ENCODE measurements at places on chromosomes 4 and X. TPM values are rescaled to one million over a fixed set of nuclear protein-coding genes. Genes with fewer than 3 reads are reported as not detected.

DNA sequence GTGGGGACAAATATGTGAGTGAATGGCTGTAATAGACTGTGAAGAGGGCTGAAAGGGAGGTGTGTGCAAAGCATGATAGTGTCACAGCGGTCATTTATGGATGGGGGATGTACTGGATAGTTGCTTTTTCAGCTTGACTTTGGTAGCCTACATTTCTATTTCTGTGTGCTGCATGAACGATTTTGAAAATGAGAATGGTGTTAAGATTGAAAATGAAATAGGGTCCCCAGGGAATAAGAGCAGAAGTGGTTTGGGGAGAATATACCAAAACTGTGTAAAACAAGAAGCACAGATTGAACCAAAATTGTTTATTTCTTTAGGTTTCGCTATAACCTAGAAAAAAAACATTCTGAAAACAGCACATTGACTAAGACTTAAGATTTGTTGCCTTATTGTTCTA lies 58.8 kb upstream of the CLNK start:
- DNase-seq, result no peak

DNA sequence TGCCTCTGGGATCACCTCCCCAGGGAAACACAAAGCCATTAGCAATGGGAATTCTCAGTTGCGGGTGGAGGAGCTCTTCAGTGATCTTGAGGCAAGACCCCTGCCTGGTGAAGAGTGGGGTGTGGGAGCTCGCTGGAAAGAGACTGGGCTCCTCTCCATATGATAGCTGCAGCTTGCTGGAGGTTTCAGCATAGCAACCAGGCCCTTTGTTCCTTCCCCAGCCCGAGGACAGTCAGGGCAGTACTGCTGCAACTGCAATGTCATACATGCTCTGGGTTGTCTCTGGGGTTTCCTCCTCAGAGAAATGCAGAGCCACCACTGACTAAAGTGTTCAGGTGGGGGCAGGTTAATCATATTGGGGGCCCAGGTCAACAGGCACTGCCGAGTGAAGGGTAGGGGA lies 81.3 kb downstream of the ARHGAP24 start:
- no peak for DNase-seq

- DNase-seq, result no peak
Observed at GRCh38 chr4:128841402-128841801, 31.9 kb downstream of the JADE1 start.

ITIH6 gene
- total RNA-seq, result not detected

DNA sequence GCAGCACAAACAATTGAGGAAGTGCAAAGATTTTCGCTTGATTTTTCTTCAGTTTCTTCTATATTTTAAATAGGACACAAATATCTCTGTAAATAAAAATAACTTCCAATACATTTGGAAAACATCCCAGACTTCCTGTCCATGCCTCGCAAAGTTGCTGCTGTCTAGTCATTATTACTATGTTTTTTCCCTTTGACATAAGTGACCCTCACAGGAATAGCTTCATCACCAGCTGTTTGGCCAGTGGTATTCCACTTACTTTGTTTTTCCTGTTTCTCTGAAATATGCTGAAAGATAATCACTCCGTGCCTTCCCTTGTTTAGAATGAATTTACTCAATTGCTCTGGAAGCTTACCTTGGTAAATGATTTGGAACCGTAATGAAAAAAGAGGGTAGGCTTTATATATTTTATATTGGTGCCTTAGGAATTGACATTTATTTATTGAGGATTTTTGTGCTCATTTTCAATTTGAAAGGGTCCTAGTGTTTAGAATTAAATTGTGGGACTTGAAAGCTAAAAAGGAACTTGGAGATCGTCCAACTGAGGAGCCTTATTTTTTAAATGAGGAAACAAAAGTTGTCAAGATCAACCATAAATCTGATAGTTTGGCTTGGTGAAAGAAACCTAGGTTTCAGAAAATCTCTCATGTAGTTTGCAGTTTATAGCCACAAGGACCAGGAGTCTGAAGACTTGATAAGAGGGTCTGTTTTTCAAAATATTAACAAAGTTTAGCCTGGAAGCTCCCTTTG lies 65.6 kb downstream of the CDKL5 start:
- no peak for DNase-seq

- DNase-seq, result no peak
Observed at GRCh38 chrX:153766871-153767673, 3.0 kb downstream of the PLXNB3 start.

DNA sequence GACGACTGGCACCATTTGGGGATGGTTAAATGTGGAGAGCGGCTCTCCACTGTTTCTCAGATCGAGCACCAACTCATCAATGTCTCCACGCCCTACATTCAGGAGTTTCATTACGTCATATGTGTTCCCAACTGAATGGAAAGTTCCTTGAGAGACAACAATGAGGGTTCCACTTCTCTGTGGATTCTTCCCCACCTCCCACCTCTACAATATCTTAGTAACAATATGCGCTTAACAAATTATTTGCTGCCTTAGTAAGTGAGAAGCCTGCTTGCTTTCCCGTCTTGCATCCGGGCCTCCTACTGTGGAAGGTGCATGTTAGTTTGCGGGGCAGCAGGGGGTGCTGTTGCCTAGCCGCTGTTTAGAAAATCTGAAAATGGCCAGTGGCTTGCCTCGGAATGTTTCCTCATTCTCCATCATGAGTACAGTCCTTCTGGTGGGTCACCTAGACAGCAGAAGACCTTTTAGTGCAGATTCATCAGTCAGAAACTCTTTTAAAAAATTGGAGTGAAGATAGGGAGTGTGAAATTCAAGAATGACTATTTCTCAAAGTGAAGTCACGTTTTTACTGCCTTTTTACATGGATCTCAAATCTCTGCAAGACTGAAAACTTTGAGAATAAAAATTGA lies 55.7 kb downstream of the PHOX2B start:
- peak; percentile 30 for DNase-seq

Data from HepG2 (cell line).